ENCODE measurements at places on chromosomes 3 and 15.

DNA sequence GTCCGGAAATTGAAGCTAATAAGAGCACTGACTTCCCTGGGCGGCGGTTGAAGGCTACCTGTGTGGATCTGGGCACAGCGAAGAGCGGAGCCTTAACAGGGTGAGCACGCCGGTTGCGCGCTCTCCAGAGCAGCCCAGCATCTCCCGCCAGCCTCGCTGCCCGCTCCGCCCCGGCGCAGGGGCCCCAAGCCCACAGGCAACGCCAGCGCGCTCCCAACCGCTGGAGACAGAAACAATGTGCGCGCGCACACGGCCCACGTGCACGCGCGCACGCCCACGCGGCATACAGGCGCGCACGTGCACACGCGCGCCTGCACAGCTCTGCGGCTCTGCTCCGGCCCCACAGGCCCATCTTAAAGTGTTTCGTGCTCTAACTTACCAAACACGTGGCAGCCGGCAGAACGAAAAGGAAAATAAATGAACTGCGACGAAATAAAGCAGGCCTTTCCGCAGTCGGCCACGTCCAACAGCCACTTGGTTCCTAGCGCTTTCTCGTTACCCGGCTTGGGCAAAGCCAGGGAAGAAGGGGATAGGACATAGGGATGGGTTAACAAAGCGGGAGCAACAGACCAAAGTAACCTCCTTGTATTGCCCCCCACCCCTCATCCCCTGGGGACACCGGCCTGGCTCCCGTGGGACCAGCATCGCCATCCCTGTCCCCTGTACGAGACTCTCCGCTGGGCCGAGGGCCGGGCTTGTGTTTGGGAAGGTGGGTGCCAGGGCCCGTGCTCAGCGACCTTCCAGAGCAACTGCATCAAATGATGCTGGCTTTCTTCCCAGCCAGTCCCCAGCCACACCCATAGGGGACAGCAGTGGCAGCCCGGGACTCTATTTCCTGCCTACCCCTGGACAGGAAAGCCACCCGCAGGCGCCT, 203.7 kb downstream of the ABHD5 start:
- peak; percentile 43 for DNase-seq

- DNase-seq = no peak
Observed at GRCh38 chr3:102332934-102333333, 101.9 kb upstream of the ZPLD1 start.

GRCh38 chr3:81531263-81531662, 230.2 kb downstream of the GBE1 start:
- no peak for DNase-seq

DNA sequence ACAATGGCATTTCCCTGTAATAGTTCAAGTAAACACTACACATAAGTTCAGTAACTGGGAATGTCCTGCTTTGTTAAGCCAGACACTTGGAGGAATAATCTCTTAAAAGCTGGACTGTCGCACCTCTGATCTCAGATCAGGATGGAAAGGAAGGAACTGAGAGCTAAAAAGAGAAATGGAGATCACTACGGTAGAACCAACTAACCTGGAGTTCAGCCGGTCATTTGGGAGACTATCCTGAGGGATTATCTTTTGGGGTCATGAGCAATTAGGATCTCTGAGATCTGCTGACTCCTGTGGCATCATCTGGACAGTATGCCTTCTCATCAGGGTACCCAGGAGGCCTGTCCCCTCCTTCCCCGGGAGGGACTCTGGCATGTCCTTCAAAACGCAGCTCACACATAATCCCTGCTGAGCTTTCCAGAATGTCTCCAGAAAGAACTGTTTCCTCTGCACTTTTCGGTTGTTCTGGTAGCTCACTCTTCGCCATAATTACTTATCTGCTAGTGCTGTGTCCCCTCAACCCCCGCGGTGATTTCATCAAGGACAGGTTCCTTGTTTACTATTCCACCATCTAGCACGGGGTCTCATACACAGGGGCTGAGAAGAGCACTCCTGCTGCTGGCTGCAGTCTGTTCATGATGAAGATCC, 115.6 kb downstream of the SENP2 start:
- DNase-seq = no peak

DNA sequence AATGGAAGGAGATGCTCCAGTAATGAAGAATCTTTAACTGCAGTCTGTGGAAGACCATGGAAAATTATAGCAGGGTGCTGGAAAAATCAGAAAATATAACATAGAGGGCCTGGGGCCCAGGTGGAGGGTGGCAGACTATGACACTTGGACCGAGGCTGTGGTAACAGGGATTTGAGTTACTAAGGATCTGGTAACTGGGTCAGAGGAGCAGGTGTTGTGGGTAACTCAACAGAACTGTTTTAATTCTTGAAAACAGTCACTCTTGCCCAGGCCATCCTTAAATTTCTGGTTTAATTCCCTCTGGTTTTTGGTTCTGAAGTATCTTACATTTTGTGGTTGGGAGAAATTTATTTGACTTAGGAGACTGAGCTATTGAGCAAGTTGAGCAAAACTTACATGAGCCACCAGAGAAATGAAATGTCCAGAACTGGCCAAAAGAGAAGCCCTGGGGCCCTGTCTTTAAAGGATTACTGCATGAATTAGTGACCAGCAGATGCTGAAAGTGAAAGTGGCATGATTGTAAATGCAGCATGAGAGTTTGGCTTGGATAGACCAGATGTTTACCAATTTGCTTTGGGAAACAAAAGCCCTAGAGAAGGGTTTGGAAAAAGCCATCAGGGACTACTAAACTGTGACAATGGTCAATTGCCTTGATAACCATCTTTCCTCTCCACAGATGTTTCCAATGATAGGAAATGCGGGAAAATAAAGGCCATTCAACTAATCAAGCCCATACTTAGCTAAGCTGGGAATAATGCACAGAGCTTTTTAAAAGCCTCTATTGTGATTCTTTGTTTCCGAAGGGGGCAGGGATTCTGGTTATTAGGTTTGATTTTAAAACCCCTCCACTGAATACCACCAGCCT, 374.9 kb upstream of the TGFBR2 start:
- DNase-seq = peak; percentile 56

DNA sequence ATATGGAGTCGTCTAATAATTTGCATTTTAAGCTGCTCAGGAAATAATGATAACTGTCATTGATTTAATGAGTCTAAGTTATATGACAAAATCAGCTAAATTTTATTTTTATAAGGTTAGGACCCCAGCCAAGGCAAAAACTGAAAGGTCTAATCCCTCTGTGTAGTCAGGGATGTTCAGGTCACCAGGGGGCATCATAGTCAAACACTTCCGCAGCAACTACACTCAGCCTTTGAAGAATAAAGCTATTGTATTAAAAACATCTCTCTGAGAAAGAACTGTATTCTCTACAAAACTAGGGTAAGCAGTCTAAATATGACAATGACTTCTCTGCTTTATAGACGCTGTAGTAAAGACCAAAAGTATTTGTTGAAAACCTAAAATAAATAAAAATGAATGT, 15.0 kb downstream of the INTS14 start:
- DNase-seq = peak; percentile 92

DNA sequence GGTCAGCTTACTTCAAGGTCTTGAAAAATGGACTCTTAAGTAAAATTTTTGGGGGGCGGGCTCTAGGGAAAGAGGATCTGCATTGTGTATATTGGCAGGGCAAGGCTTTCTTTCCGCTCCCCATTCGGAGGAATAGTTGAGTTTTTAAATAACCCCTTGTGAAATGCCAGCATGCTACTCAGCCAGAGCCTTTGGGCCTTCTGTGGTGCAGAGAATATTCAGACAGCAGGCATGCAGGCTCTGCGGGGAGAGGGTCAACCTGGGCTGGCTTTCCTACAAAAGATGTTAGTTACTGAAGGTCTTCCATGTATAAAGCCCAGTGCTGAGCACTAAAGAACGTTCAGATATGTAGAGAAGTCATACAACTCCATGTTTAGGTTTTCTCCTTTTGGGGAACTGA, 40.6 kb downstream of the ADAMTSL3 start:
- DNase-seq = no peak

DNA sequence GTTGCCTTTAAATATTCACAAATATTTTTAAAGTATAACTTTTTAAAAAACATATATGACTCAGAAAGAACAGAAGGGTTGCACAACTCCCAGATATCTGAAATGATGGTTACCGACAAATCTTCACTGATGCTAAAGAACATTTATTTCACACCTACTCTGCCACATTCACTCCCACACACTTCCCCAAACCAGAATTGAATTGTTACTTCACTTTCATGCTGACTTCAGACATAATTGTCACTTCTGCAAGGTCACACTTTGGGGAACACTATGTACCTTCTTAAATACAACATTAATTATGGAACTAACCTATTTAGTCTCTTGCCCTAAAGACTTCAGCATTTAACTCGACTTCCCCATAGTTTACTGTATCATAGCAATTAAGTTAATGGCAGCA, 795.1 kb downstream of the FHIT start:
- DNase-seq = no peak

DNA sequence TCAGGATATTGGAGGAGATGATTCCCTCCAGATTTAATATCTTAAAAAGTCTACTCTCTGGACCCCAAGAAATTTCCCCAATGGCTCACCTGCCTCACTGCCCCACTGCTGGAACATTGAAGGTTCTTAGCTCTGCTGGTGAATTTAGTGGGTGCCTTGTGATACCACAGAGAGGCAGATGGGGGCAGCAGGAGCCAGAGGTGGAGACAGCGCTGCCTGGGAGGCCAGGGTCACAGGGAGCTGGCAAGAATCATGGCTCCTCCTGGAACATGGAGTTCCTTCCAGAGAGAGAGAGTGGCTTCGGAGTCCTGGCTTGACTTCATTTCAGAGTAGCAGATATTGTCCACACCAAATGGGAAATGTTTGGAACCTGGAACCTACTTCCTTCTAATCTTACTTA, 263.5 kb upstream of the CFAP20DC start:
- peak; percentile 39 for DNase-seq

DNA sequence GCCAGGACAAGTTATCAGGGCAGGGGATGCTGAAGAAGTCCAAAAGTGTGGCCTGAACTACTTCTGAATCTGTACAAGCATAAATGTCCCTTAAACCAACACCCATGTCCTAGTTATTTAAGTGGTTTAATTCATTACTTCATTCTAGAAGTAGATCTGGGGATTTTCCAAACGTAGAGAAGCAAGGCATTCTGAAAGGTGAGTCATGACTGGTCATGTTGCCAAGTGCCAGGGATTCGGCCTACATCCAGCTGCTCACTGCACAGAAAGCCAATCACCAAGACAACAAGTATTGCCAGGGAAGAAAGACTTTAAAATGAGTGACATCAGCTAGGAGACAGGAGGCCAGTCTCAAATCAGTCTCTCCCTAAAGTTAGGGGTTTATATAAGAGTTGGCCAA, 396.6 kb downstream of the GABRB3 start:
- DNase-seq = no peak

- DNase-seq = no peak
Observed at GRCh38 chr3:197371591-197372046, 73.2 kb upstream of the DLG1 start.

- DNase-seq = no peak
Observed at GRCh38 chr15:45441686-45442085, 63.3 kb upstream of the GATM start.

- DNase-seq = no peak
Observed at GRCh38 chr3:41987627-41988026, 25.7 kb upstream of the ULK4 start.

- no peak for DNase-seq
Observed at GRCh38 chr3:190522621-190523222, 8.8 kb downstream of the IL1RAP start.

- DNase-seq = no peak
Observed at GRCh38 chr15:80788536-80788935, 9.4 kb downstream of the CEMIP start.

DNA sequence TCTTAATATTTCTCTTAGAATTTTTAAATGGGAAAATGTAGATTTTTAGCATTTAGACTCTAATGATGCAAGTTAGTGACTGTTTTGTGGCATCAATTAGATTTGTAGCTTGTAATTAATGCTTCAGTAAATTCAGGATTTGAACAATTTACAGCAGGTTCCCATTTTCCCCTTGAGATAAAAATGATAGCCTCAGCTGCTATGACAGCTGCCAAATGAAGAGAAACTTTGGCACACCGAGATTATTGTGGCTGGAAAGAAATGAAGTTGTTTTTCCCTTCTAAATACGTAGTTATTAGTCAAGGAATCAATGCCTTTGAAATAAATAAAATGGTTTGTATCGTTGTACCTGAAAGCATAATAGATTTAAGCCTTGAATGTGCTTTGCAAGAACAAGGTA, 206.4 kb upstream of the P2RY1 start:
- no peak for DNase-seq

GRCh38 chr3:73571238-73571794, 53.4 kb downstream of the PDZRN3 start:
- DNase-seq = no peak

GRCh38 chr15:38503496-38503895, 49.6 kb downstream of the FAM98B start:
- no peak for DNase-seq

DNA sequence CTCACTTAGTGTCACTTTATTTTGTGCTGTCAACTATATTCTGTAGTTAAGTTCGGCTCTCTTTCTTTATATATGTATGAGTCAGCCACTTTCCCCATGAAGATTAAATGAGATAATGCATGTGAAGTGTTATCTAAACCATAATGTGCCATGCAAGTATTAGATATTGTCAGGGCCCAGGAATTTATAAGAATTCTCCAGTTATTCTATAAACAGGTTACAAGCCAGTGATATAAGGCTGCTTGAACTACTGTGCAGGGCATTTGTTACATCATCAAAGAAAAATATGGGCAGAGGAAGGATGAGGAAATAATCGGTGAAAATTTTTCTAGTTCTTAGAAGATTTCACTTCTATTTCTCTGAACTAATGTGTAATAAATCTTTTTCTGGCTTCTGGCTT, 1049.0 kb upstream of the NR2F2 start:
- no peak for DNase-seq

GRCh38 chr3:143791386-143791785, 56.9 kb downstream of the SLC9A9 start:
- no peak for DNase-seq

GRCh38 chr3:134228035-134228434, 22.6 kb downstream of the RYK start:
- DNase-seq = no peak
